Neural crest cell (in vitro differentiated cells): ENCODE measurements at places on chromosomes 3 and 15.
A peak's percentile ranks its signal among the peaks of the same experiment; 100 is the strongest.

DNA sequence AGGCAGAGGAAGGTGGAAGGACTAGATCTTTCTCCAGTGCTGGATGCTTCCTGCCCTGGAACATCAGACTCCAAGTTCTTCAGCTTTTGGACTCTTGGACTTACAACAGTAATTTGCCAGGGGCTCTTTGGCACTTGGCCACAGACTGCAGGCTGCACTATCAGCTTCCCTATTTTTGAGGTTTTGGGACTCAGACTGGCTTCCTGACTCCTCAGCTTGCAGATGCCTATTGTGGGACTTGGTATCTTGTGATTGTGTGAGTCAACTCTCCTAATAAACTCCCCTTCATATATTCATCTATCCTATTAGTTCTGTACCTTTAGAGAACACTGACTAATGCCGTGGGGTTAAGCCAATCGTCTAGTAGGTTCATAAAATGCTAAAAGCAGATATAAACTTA is 8.8 kb upstream of the B3GNT5 start:
- DNase-seq = no peak
- no peak overlapping the region for H3K4me3 ChIP-seq
- peaks cover 5% of the 10 kb centered on the region for H3K4me1 ChIP-seq
- H3K27ac ChIP-seq = no peak overlapping the region

DNA sequence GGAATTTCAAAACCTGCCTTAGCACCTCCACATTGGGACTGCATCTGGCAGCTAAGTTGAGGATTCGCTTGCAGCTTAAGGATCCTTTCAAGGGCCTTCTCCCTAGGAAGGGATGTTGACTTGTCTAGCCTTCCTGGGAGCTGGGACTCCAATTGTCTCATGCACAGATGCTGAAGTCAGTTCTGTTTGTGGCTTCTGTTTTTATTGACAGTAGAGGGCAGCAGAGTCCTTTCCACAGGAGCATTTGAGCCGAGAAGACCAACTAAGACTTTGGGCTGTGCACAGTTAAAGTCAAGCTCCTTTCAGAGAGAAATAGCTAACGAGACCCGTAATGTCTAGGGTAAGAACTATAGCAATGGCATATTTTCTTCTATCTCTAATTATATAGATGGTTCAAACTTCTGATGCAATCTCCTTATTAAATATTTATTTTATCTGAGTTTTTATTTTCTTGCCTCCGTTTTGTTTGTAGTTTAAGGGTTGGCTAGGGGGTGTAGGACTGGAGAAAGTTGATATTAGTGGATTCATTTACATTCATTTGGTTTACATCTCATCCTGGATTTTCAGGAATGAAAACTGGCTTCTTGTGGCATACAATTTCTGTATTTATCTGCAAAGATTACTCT is 59.7 kb upstream of the KBTBD8 start:
- peaks cover 64% of the 10 kb centered on the region for H3K4me1 ChIP-seq
- peak overlapping the region; percentile 85 for H3K27ac ChIP-seq
- peaks cover 3% of the 10 kb centered on the region for H3K36me3 ChIP-seq
- DNase-seq = peak; percentile 54

GRCh38 chr3:178485756-178486155 is 50.5 kb upstream of the KCNMB2 start:
- DNase-seq = no peak
- H3K27me3 ChIP-seq = peaks cover 3% of the 10 kb centered on the region
- no peak overlapping the region for H3K27ac ChIP-seq
- no peaks in the 10 kb centered on the region for H3K36me3 ChIP-seq
- no peak overlapping the region for H3K4me3 ChIP-seq
- no peaks in the 10 kb centered on the region for H3K4me1 ChIP-seq

DNA sequence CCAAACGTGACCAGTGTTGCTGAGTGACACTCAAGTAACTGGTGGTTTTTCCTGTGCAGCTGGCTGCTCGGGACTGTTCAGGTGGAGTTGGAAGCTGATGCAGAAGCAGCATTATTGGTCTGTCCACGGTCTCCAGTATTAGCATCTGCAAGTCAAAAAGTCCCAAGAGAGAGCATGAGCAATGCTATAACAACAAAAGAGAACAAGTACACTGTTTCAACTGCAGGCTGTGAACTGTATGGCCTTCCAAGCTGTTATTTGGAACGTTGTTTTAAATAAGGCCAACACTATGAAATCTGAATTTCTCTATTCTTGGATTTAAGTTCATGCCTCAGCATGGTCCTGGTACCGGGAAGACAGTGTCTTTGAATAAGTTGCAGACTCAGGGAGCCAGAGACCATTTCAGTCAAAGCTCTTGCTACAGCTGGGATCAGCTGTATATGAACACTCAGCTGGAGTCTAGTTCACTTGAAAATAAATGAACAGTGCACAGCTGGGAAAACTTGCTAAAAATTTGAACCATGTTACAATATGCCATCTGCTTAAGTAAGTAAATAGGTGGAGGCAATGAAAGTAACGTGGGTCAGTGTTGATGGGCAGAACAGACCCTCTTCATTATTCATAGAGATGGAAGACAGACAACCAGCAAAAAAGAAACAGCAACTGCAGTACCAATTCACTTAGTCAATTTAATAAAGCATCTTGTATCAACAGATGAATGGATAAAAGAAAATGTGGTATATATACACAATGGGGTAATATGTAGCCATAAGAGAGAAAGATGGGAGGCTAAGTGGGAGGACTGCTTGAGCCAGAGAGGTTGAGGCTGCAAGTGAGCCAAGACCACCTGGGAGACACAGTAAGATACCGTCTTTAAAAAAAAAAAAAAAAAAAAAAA is 45.1 kb downstream of the NR1I2 start:
- H3K27ac ChIP-seq = no peak overlapping the region
- no peak for DNase-seq
- H3K4me1 ChIP-seq = peaks cover 14% of the 10 kb centered on the region

DNA sequence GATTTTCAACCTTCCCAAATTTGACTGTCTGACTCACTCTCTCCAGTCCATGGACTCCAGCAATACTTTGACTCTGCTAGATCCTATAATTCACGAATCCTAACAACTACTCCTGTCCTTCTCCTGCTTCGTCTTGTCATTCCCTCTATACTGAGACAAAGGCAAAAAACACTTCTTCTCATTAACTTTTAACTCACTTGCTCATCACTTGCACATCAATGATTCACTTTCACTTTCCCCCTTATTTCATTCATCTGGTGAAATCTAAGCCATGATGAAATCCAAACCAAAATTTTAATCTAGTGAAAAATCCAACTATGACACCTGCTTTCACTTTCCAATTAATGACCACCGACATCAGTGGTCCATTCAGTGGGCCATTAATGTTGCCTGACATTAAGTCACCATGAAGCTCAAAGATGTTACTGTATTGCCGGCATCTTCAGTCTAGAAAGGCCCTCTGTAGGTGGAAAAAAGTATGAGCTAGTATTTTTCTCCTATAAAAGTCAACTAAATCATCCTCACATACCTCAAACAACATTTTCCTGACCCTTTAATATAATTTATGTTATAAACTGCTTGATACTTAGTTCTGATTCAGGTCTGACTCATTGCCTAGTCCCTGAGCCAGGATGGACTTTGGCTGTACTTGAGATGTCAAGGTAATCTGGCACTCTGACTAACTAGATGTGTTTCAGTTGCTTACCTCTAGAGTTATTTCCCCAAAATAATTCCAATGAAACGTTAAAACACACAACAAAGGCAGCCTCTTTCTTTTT is 158.6 kb downstream of the CNTN6 start:
- no peak overlapping the region for H3K4me3 ChIP-seq
- H3K4me1 ChIP-seq = peaks cover 5% of the 10 kb centered on the region

DNA sequence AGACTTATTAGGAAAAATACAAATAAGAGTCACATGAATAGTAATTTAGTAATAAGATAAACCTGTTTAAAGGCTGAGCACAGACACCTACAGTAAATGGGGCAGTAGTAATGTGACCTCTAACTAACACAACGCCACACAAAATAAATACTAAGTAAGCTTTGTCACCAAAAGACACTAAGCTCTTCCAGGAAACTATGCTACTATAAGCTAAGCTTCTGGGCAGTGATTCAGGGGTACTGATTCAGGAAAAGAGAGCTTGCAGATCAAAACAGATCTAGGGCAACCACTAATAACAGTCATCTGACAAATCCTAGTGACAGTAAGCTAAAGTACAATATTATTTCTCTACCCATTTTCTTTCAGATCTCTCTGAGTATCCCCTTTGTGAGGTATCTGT is 68.8 kb downstream of the PLOD2 start:
- H3K4me1 ChIP-seq = peaks cover 8% of the 10 kb centered on the region
- H3K27ac ChIP-seq = no peak overlapping the region
- peaks cover 3% of the 10 kb centered on the region for H3K36me3 ChIP-seq
- no peak overlapping the region for H3K4me3 ChIP-seq
- H3K27me3 ChIP-seq = no peaks in the 10 kb centered on the region

GRCh38 chr3:152771120-152771519 is 63.8 kb upstream of the P2RY1 start:
- no peaks in the 10 kb centered on the region for H3K27me3 ChIP-seq
- H3K36me3 ChIP-seq = no peaks in the 10 kb centered on the region
- H3K27ac ChIP-seq = no peak overlapping the region
- H3K4me1 ChIP-seq = no peaks in the 10 kb centered on the region
